ENCODE measurements at places on chromosomes 7 and 10. TPM values are rescaled to one million over a fixed set of nuclear protein-coding genes. Genes with fewer than 3 reads are reported as not detected.

Gene HOXA13
- not detected for total RNA-seq

Gene NPSR1
- not detected for total RNA-seq

Gene EGFR
- total RNA-seq = 72.0 TPM

Gene CCDC172
- total RNA-seq = not detected

Gene C10orf67
- not detected for total RNA-seq

Gene TNS3
- total RNA-seq = 7.3 TPM

Gene ARID5B
- 38.1 TPM for total RNA-seq

Gene MYOF
- 97.9 TPM for total RNA-seq

Gene CADPS2
- total RNA-seq = 8.8 TPM

Gene AZGP1
- total RNA-seq = 99.9 TPM

DNA sequence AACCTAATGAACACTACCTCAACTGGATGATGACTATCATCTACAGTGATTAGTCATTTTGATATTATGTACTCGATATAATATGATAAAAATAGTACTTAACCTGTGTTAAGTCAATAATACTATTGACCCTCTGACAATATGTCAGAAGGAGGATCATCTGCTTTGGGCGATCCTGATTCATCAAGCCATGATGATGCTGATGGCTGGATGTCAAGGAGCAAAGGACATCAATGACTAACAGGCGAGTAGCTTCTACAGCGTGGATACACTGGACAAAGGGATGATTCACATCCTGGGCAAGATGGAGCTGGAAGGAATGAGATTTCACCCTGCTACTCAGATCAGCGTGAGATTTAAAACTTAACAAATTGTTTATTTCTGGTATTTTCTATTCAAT, 94.4 kb upstream of the SKAP2 start:
- DNase-seq = no peak

GRCh38 chr10:117260084-117260483, 19.2 kb downstream of the SLC18A2 start:
- DNase-seq = no peak

- DNase-seq = no peak
These were observed 60.6 kb downstream of the CUX1 start for GRCh38 chr7:101877882-101878591.

DNA sequence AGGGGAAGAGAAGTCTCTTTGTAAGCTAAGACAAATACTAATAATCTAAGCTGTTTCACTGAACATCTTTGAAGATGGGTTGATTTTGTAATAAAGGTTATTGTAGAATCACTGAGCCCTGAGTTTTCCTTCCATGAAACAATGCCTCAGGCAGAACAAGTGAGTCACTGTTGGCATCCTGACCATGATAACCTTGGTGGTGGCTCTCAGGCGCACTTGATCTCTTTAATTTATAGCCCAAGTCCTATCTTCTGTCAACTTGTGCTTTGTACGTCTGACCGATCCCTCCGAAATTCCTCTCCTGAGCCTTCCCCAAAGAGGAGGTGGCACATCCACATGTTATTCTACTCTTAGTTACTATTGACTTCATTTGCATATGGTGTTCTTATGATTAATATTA, 812.9 kb downstream of the REEP3 start:
- no peak for DNase-seq

- DNase-seq = no peak
These were observed 134.8 kb upstream of the ZMIZ1 start for GRCh38 chr10:78933828-78934531.

DNA sequence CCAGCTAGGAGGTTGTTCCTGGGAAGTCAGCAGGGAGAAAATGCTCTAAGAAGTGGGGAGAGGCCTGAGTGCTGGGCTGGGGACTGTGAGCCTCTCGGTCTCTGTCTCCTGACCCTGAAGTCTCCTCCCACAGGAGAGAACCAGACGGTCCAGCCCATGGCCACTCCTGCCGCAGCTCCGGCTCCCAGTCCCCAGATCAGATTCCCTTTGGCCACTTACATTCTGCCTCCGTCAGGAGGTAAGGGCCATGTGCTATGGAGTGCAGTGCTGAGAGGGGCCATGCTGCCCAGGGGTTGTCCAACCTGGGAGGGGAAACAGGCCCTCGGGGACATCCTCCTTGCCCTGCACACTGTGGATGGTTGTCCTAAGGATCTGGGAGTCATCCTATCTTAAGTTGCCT, 21.3 kb upstream of the ZNF467 start:
- DNase-seq = no peak

DNA sequence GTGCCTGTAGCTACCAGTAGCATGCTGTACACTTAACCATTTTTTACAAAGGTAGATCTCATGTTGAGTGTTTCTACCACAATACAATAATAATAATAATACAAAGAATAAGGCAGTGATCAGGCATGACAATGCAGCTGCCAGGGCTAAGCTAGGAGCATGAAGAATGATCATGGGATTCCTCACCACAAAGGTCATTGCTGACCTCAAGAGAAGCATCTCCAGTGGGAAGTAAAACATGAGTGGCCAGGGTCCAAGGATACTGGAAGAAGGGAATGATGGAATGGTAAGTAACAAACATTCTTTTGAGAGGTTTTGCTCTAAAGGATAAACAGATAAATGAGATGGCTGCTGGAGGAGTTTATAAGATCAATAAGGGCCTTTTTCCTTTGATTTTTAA, 591.1 kb downstream of the TNS3 start:
- DNase-seq = no peak

- DNase-seq = no peak
These were observed 51.8 kb upstream of the MRLN start for GRCh38 chr10:59805014-59805413.

- no peak for DNase-seq
These were observed 144.4 kb downstream of the ARID5B start for GRCh38 chr10:62045765-62046521.

DNA sequence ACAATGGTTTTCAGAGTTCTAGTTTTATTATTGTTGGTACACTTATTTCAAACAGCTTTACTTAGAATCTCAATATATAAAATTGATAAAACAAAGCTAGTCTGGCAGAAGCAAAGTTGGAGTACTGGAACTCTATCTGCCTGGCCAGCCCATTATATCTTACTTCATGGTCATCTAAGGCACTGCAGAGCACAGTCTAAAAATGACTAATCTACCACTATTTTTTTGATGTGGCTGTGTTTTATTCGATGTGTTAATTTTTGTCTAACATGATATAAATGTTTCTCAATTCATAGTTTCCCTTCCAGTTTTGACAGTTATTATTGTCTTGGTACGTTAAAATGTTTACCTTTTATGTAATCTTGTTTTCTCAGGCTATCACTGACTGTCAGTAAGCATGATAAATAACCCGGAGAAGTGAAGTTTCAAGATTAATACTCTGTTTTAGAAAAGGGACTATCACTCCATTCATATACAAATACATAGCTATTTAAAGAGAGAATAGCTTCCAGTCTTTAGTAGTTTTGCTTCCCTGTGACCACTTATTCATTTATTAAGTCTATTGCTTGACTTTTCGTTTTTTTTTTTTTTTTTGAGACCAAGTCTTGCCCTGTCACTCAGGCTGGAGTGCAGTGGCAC, 60.6 kb upstream of the CSTF2T start:
- no peak for DNase-seq

- no peak for DNase-seq
These were observed 40.3 kb downstream of the TMEM178B start for GRCh38 chr7:141114029-141114664.

DNA sequence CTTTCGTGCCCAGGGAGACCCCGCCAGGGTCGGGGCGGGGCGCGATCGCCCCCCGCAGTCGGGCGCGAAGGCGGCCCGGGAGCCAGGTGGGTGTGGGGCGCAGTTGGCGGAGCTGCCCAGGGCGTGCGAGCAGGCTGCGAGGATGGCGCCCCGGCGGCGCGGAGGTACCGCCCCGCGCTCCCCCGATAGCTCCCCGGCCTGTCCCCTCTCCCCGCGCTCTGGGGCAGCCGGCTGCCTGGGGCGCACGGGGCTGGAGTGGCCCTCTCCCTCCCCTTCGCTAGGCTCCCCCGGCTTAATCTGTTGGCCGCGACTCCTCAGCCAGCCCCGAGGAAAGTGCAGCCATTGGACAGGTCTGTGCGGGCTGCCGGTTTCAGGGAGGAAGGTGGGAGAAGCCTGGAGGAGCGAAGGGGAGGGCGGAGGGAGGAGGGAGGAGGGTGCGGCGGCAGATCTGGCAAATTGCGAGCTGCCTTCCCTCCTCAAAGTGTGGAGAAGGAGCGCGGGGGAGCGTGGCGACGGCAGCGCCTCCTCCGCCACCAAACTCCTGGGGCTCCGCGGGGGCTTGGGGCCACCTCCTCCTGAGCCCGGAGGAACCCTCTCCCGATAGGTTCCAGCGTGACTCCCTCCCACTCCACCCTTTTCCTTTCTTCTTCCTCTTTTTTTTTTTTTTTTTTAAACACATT, 361 bp upstream of the PLXDC2 start:
- DNase-seq = no peak

- DNase-seq = no peak
These were observed 1.5 kb upstream of the NOBOX start for GRCh38 chr7:144404946-144405345.

DNA sequence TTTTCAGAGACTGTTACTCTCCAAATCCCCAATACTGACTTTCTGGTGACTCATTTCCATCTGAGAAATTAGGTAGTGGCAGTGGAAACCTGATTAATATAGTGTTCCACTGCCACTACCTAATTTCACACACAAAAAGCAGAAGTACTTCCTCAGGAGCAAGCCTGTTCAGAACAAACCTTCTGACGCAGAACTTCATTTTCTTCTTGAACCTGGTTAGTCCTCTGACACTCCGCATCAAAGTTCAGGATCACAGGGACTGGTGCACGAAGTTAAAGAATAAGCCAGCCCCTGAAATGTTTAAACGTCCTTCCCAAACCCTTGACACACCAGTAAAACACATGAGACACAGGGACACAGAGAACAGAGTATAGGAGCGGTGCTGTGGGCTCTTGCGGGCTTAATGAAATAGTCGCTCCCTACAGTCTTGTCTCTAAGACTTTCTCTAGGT, 4.4 kb downstream of the WDR91 start:
- DNase-seq = no peak

DNA sequence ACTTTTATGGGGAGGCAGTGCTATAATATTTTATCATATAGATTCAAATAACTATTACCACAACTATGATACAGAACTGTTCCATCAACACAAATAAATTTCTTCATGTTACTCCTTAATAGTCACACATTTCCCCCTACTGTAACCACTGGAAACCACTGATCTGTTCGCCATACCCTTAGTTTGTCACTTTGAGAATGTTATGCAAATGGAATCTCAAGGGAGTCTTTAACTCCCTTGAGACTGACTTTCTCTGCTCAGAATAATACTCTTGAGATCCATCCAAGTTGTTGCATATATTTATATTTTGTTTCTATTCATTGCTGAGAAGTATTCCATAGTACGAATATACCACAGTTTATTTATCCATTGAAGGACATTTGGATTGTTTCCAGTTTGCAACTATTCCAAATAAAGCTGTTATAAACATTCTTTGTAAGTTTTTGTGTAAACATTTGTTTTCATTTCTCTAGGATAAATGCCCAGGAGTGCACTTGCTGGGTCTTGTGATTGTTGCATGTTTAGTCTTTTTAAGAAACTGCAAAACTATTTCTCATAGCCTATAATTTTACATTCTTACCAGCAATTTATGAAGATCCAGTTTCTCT, 19.7 kb upstream of the PON2 start:
- DNase-seq = no peak

DNA sequence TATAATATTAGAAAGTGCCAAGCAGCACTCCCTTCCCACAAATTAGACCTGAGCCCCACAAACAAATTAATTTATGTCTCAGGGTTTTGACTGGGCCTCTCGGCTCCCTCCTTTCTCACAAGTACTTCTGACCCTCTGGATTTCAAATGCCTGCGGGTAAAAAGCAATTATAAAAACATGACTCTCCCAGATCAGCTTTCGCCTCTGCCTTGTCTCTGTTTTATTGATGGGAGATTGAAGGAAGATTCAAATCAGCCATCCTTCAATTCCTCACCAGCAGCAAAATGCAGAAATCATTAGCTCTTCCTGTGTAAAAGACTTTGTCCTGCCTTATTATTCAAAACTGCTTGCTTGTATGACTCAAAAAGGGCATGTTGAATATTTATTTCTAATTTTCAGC, 453.7 kb upstream of the MKI67 start:
- DNase-seq = no peak

DNA sequence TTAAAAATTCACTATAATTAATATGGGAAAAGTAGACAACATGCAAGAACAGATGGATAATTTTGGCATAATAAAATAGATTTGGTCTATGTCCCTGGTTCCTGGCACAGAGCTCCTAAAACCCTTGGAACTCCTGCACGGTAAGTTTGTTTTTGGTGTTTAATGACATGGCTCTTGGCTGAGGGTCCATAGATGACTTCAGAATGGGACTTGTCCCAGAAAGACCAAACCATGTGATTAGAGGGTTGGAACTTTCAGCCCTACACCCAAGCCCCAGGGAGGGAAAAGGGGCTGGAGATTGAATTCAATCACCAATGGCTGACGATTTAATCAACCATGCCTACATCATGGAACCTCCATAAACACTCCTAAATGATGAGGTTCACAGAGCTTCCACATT, 12.6 kb upstream of the GSDME start:
- no peak for DNase-seq

DNA sequence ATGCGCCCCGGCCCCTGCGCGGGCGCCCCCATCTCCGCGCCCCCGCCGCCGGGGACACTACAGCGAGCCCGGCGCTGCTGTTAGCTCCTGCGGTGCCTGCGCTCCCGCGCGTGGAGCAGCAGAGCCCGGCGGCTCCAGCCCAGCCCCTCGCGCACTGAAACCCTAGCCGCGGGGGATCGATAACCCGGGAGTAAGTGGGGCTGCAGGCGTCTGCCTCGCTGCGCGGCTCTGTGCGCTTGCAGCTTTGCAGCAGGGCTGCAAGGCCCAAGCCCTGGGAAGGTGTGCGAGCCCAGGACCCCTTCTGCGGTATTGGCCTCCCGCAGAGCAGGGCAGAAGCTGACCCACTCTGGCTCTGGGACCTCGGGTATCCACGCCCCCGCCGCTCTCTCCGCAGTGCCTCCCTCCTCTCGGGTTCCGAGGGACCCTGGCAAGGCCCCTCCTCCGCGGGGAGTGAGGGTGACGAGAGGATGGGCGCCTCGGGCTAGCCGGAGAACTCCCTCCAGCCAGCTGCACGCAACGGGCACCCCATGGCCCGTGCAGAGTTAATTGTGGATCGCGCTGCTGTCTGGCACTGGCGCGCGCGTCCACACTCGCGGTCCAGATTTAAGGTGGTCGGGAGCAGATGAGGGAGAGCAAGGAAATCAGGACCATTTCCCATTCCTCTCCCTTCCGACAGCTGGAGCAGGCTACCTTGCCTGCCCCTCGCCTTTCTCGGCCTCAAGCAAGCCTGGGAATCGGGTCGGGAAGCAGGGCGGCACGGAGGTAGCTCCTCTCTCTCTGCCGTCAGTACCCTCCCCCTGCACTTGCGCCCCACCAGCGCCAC, 2.1 kb downstream of the SHH start:
- no peak for DNase-seq

DNA sequence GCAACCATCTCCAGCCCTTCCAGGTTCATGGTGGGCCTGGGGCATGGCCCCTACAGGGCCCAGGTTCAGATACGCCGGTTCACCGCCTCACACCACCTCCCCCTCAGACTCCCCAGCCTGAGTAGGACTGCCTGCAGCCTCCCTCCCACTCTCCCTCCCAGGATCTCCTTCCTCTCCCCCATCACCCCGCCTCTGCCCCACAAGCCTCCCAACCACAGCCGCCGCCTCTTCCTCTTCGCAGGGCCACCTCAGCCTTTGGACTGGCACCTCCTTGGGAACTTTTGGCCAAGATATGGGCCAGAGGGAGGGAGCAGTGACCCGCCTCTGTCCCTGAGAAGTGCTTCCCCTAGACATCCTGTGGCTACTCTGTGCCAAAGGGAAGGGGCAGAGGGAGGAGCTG, 9.3 kb downstream of the KCNIP2 start:
- no peak for DNase-seq
